ENCODE measurements at places on chromosomes 5 and 9. TPM values are rescaled to one million over a fixed set of nuclear protein-coding genes. Genes with fewer than 3 reads are reported as not detected.
A peak's percentile ranks its signal among the peaks of the same experiment; 100 is the strongest.

The PHF24 gene
- not detected for total RNA-seq

The MOCS2 gene
- 88.9 TPM for total RNA-seq

The LMBRD2 gene
- 42.3 TPM for total RNA-seq

GRCh38 chr9:87382900-87383299 is 114.8 kb upstream of the DAPK1 start:
- DNase-seq: peak; percentile 38

GRCh38 chr9:129624947-129625346 is 1.0 kb upstream of the NTMT1 start:
- DNase-seq: no peak

GRCh38 chr5:103272377-103272776 is 13.8 kb downstream of the MACIR start:
- no peak for DNase-seq

- no peak for DNase-seq
Observed at GRCh38 chr9:99948482-99948881, 42.0 kb downstream of the STX17 start.

GRCh38 chr9:130182381-130182909 is 10.2 kb downstream of the NCS1 start:
- DNase-seq: no peak

- no peak for DNase-seq
Observed at GRCh38 chr5:110439296-110439695, 287.2 kb downstream of the TMEM232 start.

- no peak for DNase-seq
Observed at GRCh38 chr5:124419531-124419930, 326.9 kb downstream of the ZNF608 start.

DNA sequence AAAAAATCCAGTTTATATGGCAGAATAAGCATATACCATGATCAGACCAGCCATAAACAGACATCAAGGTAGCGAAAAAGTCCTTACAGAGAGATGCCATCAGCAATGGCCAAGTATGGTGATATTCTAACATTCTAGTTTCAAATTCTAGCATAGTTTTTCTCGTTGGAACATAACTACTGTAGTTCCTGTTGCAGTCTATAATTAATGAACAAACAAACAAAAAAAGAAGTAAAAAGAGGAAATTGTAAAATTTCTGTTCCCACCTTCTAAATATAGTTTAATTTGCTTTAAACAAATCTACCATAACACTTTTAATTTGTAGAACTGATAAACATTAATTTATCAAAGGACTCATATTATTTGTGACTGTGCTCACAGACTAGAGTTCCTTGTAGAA is 9.9 kb upstream of the CD180 start:
- no peak for DNase-seq

Measured in H4 (cell line).